ENCODE measurements at places on chromosomes 6 and 20.

GRCh38 chr6:146598772-146599405, at the start of gene ADGB:
Gene ADGB (plus strand): TSS chr6:146598972. CDS start chr6:146599041, 69 bp downstream.
- peaks cover 9% of the 10 kb centered on the region for H3K4me1 ChIP-seq
- peak; percentile 82 for DNase-seq
- H3K36me3 ChIP-seq, result no peaks in the 10 kb centered on the region
- no peak within 1 kb of the TSS for H3K27ac ChIP-seq

DNA sequence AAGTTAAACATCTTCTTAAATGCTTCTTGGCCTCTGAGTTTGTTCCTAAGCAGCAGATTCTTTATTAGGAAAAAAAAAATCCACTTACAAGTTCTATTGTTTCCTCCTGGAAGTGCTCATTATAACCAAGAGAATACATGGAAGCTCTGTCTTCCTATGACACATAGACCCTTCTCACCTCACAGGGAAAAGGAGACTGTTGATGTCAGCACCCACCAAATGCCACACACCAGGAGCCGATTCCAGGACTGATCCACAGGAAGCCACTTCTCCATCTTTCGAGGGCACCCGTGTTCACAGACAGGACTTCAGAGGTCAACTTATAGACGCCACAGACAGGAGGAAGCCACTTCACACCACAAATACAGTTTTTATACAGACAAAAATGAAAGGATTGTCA, 13.4 kb upstream of the BNIP5 start:
- no peak for DNase-seq
- no peaks in the 10 kb centered on the region for H3K36me3 ChIP-seq
- H3K4me3 ChIP-seq, result no peak overlapping the region
- H3K4me1 ChIP-seq, result peaks cover 14% of the 10 kb centered on the region

- DNase-seq, result no peak
- no peak overlapping the region for H3K27ac ChIP-seq
- H3K4me3 ChIP-seq, result no peak overlapping the region
- no peaks in the 10 kb centered on the region for H3K4me1 ChIP-seq
- H3K27me3 ChIP-seq, result no peaks in the 10 kb centered on the region
Measured at GRCh38 chr6:84182001-84182400, 45.4 kb downstream of the CEP162 start.

- H3K27me3 ChIP-seq, result no peaks in the 10 kb centered on the region
- H3K4me3 ChIP-seq, result peak overlapping the region; percentile 99
- peak overlapping the region; percentile 89 for H3K27ac ChIP-seq
Measured at GRCh38 chr6:43020847-43021246, 576 bp upstream of the RRP36 start.

GRCh38 chr6:36364669-36365479, 22.6 kb downstream of the ETV7 start:
- no peak for DNase-seq
- no peak overlapping the region for H3K27ac ChIP-seq
- H3K27me3 ChIP-seq, result no peaks in the 10 kb centered on the region
- no peak overlapping the region for H3K4me3 ChIP-seq
- peaks cover 18% of the 10 kb centered on the region for H3K4me1 ChIP-seq
- no peaks in the 10 kb centered on the region for H3K36me3 ChIP-seq

DNA sequence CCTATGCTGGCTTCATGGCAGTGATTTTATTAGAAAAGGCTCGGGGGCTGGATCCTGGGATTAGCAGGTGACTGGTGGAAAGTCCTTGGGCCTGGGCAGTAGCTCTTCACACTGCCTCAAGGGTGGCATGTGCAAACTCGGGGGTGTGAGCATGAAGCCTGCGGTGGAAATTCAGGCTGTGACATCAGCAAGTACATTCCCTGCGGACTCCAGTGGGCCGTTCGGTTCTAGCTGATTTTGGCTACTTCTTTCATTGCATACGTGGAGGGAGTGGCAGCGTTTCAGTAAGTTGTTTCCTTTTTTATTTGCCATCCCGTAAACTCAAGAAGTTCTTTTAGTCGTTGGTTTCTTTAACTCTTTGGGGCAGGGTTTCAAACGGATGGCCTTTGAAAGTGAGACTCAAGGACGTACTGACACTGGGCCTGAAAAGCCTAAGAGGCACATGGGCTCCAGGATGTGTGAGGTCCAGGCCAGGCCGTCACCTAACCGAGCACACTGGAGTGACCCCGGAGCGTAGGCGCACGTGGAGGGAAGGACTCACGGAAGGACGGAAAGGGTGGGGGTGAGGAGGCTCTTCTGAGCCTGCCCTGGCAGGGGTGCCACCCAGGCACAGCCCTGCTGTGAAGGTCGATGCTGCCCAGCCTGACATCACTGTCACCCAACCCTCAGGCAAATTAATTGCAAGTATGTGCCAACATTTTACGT, 104.0 kb upstream of the FRMD1 start:
- H3K4me1 ChIP-seq, result no peaks in the 10 kb centered on the region
- H3K4me3 ChIP-seq, result no peak overlapping the region
- no peaks in the 10 kb centered on the region for H3K36me3 ChIP-seq

DNA sequence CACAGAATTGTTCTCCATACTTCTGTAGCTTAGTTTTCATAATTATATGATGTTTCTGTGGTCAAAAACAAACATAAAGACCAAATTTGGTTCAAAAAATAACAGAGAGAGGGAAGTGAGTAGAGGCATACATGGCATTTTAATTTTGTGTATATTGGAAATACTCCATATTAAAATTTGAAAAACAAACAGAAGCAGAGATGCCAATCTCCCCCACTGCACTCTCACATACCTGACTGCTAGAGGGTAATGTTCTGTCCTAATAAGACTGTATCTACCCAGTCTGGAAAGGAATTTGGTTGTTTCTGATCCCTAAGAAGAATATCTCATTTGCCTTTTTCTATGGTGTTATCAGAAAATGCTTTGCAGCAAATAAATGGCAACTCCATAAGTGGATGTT, 959.0 kb upstream of the FLRT3 start:
- H3K27ac ChIP-seq, result no peak overlapping the region
- H3K27me3 ChIP-seq, result no peaks in the 10 kb centered on the region
- DNase-seq, result no peak

- no peaks in the 10 kb centered on the region for H3K36me3 ChIP-seq
- H3K4me1 ChIP-seq, result peaks cover 17% of the 10 kb centered on the region
- no peak for DNase-seq
- no peak overlapping the region for H3K27ac ChIP-seq
Measured at GRCh38 chr6:158522616-158523015, 37.3 kb upstream of the TMEM181 start.

DNA sequence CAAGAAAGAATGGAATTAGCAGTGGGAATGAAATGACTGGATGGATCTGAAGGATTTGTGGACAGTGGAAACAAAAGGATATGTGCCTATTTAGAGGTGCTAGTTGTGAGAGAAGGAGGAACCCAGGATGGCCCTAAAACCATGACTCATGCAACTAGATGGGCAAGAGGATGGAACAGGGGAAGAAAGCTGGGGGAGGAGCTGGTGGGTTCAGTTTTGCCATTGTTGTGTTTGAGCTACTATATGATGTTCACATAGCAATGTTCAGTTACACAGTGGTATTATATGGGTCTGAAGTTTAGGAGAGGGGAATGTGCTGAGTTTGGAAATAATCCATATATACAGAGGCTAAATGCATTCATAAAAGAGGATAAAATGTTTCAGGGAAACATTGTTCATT, 125.7 kb upstream of the SSTR4 start:
- no peaks in the 10 kb centered on the region for H3K4me1 ChIP-seq
- peaks cover 4% of the 10 kb centered on the region for H3K27me3 ChIP-seq
- H3K27ac ChIP-seq, result no peak overlapping the region
- H3K4me3 ChIP-seq, result no peak overlapping the region

DNA sequence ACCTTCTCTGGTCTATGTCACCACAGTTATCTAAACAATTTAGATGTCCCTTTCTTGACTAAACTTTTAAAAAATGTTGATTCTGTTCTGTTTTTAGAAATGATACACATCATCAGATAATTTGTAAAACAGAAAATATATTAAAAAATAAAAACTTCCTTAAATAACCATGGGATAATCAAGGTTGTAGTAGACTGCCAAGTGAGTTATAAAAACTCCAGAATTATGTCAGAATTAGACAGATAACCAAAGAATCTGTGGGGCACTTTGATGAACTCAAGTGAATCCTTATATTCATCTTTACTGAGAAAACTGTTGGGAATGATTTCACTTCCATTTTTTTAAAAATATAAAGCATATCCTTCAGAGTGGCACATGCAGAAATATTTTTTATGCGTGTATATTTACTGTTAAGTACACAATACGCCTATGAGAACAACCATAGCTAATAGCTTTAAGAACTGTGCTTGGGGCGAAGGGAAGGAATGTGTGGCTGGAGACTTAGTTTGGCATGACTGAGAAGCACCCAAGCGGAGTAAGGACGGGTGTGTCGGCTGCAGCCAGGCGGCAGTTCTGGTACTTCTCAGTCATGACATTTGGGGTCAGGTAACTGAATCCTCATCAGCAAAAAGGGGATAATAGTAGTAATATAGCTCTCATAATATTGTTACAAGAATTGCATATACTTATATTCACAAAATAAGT, 604.7 kb upstream of the CITED2 start:
- no peak for DNase-seq
- H3K36me3 ChIP-seq, result no peaks in the 10 kb centered on the region
- H3K4me1 ChIP-seq, result peaks cover 18% of the 10 kb centered on the region
- no peaks in the 10 kb centered on the region for H3K27me3 ChIP-seq

- H3K4me3 ChIP-seq, result no peak overlapping the region
- peaks cover 8% of the 10 kb centered on the region for H3K4me1 ChIP-seq
- H3K27me3 ChIP-seq, result no peaks in the 10 kb centered on the region
- H3K27ac ChIP-seq, result no peak overlapping the region
Measured at GRCh38 chr6:137853569-137854213, 13.4 kb upstream of the TNFAIP3 start.

DNA sequence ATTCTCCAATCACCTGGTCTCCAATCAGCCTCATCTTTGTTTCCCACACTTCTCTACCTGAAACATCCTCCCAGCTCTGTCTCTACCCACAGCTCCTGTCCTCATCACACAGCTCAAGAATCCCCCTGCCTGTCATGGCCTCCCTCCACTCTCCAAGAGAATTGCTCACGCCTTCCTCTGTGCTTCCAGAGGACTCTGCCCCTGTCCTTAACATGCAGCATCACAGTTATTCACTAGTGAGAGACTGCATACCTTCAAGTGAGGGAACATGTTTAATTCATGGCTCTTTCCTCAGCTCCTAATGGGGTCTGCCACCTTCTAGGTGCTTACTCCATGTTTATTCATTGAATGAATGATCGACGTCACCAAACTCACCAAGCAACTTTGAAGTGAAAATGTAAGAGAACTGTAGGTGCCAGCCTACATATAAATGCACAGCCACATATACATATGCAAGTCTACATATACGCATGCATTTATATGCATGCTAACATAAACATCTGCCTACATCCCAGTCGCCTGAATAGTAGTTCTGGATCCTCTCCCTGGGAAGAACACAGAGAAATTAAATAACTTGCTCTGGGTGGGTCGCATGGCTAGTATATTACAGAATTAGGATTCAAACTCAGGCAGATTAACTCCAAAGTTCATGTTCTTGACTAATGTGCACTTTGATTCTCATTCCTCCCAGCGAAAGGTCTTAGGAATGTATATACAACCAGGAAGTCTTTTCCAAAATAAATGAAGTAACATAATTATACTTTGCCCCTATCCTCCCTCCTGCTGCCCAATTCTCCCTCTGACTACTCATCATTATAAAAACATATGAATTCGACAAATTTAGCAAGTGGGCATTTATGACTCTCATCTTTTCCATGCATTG, 295.6 kb downstream of the MAFB start:
- no peak for DNase-seq
- H3K27ac ChIP-seq, result no peak overlapping the region

DNA sequence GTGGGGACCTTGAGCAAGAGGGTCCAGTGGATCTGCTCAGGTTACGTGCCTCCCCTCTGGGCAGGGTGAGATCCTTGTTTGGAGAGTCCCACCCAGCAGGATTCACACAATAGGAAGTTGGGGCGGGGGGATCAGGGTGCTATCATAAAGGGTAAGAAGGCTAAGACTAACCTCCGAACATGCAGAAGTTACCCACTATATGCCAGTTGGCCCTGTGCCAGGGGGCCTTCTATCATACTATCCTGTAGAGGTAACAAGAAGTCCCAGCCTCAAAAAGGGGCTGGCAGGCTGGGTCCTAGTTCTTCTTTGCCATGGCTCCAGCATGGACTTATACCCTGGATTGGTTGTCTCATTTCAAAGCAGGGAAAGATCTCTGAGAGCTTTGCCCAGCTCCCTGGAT, 94.1 kb downstream of the CDH26 start:
- H3K4me1 ChIP-seq, result peaks cover 27% of the 10 kb centered on the region
- no peak overlapping the region for H3K4me3 ChIP-seq
- no peaks in the 10 kb centered on the region for H3K36me3 ChIP-seq

- H3K27ac ChIP-seq, result no peak overlapping the region
- no peaks in the 10 kb centered on the region for H3K4me1 ChIP-seq
- no peaks in the 10 kb centered on the region for H3K36me3 ChIP-seq
- no peak overlapping the region for H3K4me3 ChIP-seq
- DNase-seq, result no peak
- no peaks in the 10 kb centered on the region for H3K27me3 ChIP-seq
Measured at GRCh38 chr6:49326347-49326746, 136.7 kb downstream of the MMUT start.

- H3K36me3 ChIP-seq, result no peaks in the 10 kb centered on the region
- H3K27me3 ChIP-seq, result no peaks in the 10 kb centered on the region
- H3K4me1 ChIP-seq, result peaks cover 75% of the 10 kb centered on the region
- DNase-seq, result no peak
- H3K4me3 ChIP-seq, result no peak overlapping the region
- no peak overlapping the region for H3K27ac ChIP-seq
Measured at GRCh38 chr20:33814238-33814712, 3.1 kb downstream of the CHMP4B start.

DNA sequence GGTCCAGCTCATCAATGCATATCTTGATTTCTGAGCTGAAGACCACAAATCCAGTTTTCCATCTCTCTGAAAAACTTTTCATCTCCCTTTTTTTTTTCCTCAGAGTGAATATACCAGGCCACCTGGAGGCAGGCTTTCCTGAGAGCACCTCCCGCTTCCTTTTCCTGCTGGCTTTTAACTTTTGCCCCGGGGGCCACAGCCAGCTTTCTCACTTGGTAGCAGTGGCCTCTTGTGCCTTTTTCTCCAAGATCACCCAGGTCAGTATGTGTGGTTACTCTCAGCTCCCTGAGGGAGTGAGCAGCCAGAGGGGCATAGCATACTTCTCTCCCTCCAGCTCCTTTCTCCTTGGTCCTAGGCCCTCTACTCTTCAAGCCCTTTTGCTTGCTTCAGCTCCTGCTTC, at the start of gene BTN1A1:
BTN1A1 (plus strand) TSS at position 202 of the 400 bp plus-strand sequence. CDS start 984 bp downstream, outside the sequence.
- no peaks in the 10 kb centered on the region for H3K36me3 ChIP-seq
- no peak for DNase-seq
- no peak within 1 kb of the TSS for H3K4me3 ChIP-seq
- peaks cover 11% of the 10 kb centered on the region for H3K4me1 ChIP-seq

GRCh38 chr6:10399451-10399850, 15.4 kb downstream of the TFAP2A start:
- H3K4me3 ChIP-seq, result no peak overlapping the region
- no peaks in the 10 kb centered on the region for H3K36me3 ChIP-seq
- DNase-seq, result no peak
- H3K4me1 ChIP-seq, result peaks cover 7% of the 10 kb centered on the region

DNA sequence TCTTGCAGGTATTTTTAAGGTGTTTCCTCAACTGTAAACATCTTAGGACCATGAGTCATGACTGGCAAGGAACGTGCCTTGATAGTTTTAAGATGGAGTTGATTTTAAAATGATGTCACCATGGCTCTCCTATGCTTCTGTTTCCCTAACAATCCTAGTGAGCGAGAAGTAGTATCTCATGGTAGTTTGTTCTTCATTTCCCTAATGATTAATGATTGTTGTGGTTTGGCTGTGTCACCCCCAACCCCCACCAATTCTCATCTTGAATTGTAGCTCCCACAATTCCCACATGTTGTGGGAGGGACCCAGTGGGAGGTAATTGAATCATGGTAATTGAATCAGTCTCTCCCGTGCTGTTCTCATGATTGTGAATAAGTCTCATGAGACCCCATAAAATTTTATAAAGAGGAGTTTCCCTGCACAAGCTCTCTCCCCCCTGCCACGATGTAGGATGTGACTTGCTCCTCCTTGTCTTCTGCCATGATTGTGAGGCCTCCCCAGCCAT, 16.8 kb upstream of the BNIP5 start:
- peaks cover 20% of the 10 kb centered on the region for H3K4me1 ChIP-seq
- H3K27ac ChIP-seq, result no peak overlapping the region
- no peak for DNase-seq

Data from lower lobe of right lung (tissue), 2 donors.